CD4-positive, alpha-beta T cell treated with Interferon alpha-2 for 1 hour (primary cell): ENCODE measurements at places on chromosomes 7 and 10.

- DNase-seq = no peak
Measured at GRCh38 chr7:108077709-108078108, 52.5 kb downstream of the LAMB4 start.

- DNase-seq = no peak
Measured at GRCh38 chr7:83957333-83957732, 237.3 kb downstream of the SEMA3A start.

GRCh38 chr7:98988641-98989040, 110.3 kb downstream of the TRRAP start:
- no peak for DNase-seq

DNA sequence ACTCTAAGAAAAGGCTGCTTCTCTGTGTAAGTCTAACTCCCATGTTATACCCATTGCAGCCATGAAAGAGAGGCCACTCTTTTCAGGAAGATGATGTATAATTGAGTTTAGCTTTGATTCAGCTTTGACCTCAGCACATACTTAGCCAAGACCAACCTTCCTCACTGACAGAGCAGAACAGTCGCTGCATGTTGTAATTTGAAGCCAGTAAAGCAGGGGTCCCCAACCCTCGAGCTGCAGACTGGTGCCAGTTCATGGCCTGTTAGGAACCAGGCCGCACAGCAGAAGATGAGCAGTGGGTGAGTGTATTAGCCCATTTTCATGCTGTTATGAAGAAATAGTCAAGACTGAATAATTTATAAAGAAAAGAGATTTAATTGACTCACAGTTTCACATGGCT, 223.9 kb downstream of the GPR158 start:
- DNase-seq = no peak

- no peak for DNase-seq
Measured at GRCh38 chr10:110433740-110434139, 64.0 kb upstream of the DUSP5 start.

DNA sequence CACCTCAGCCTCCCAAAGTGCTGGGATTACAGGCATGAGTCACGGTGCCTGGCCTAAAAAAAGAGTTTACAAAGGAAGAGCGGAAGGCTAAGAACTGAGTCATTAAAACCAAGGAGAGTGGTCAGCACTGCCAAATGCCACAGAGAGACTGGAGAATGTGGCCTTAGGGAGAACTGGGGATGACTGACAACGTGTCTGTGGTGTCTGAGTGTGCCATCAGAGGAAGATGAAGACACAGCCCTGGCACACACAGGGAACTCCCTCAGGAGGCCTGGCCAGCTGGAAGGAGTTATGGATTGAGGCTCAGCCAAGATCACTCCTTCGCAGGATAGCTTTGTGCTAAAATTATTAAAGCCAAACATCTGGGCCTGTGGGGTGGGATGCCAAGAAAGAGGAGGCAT, 3.9 kb upstream of the INA start:
- DNase-seq = no peak

DNA sequence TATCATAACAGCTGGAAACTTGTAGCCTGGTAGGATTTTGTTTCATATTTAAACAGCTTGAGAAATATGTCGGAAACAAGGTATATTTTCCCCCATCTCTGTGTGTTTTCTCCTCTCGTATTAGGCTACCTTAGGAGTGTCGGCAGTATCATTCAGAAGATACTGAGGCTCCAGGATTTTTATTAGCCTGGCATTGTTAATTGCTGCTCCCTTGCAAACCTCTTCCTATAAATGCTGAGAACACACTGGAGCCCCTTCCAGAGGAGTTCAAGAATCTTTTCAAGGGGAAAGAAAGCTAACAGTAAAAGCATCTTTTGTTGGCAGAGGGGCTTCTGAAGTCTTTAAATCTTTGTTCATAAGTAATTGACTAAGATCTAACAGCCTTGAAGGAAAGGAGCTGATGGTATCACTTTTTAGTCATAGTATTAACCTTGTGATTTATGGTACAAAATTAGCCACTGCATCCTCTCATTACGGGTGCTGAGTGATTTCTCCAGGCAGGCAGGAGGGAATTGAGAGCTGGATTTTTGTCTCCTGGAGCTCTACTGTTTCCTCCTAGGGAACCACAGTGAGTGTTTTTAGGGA, 998.7 kb downstream of the LRMDA start:
- no peak for DNase-seq

DNA sequence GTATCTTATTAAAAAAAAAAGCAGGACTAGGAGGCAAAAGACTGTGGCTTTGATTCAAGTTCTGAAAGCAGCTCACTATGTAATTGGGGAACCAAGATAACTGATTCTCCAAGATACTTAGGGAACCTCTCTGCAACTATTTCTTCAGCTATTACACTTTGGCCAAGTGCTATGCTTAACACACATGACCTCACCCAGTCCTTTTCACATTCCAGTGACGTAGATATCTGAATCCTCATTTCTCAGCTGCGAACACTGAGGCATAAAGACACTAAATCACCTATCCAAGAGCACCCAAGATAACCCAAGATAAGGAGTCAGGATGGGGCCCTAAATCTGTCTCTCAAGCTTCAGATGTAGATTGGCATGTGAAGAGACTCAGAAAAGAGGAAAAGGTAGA, 133.6 kb downstream of the GLI3 start:
- no peak for DNase-seq

GRCh38 chr10:10676972-10677371, 340.7 kb upstream of the CELF2 start:
- DNase-seq = no peak

GRCh38 chr7:37180828-37181549, 267.7 kb downstream of the ELMO1 start:
- no peak for DNase-seq

GRCh38 chr7:8433477-8434289, at the start of gene NXPH1:
Gene NXPH1 (plus strand): TSS chr7:8433609.
- no peak for DNase-seq
